Effector memory CD4-positive, alpha-beta T cell (primary cell): ENCODE measurements at places on chromosomes 3 and 15.

DNA sequence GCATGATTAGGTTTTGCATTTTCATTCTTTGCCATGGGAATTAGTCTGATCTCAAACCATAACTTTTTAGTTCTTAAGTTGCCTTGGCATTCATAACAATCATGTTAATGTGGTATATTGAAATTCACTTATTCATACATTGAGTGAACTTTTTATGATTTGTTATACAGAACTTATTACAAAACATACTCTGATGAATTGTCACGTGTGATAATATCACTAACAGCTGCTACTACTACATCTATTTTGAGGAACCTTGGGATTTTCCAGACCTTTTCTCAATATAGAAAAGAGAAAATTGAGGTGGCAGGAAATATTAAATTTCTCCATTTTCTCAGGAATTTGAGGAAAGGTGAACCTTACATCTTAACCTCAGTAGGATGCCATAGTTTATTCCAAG is 9.2 kb downstream of the LXN start:
- H3K27ac ChIP-seq, result no peak overlapping the region
- H3K4me1 ChIP-seq, result no peaks in the 10 kb centered on the region
- no peak for DNase-seq
- H3K36me3 ChIP-seq, result peaks cover 73% of the 10 kb centered on the region
- H3K27me3 ChIP-seq, result no peaks in the 10 kb centered on the region
- no peak overlapping the region for H3K4me3 ChIP-seq

GRCh38 chr15:41473418-41473817 is 20.3 kb upstream of the ITPKA start:
- H3K4me1 ChIP-seq, result no peaks in the 10 kb centered on the region
- no peaks in the 10 kb centered on the region for H3K27me3 ChIP-seq
- H3K36me3 ChIP-seq, result peaks cover 67% of the 10 kb centered on the region
- H3K4me3 ChIP-seq, result no peak overlapping the region

- no peaks in the 10 kb centered on the region for H3K4me1 ChIP-seq
- no peak overlapping the region for H3K4me3 ChIP-seq
- no peak for DNase-seq
- no peak overlapping the region for H3K27ac ChIP-seq
- H3K27me3 ChIP-seq, result no peaks in the 10 kb centered on the region
These were observed 109.1 kb upstream of the DLG1 start for GRCh38 chr3:197407526-197407925.

DNA sequence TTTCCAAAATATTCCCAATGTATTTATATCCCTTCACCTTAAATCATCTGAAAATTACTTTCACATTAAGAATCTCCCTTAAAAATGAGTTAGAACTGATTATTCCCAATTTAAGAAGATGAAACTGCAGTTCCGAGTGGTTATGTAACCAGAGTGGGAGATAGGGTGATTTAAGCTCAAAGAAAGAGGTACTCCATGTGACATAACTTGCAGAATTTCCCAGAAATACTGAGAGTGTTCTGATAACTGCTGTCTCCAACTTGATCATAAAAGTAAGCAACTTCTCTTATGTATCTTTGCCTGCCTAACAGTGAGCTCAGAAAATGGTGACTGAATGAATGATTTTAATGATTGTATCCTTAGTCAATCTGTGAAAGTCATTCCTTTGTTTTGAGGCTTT is 32.3 kb downstream of the ARRDC4 start:
- no peaks in the 10 kb centered on the region for H3K4me1 ChIP-seq
- H3K36me3 ChIP-seq, result no peaks in the 10 kb centered on the region
- H3K27ac ChIP-seq, result no peak overlapping the region
- no peaks in the 10 kb centered on the region for H3K27me3 ChIP-seq

GRCh38 chr3:48057521-48057920 is 41.3 kb upstream of the MAP4 start:
- no peak overlapping the region for H3K4me3 ChIP-seq
- no peaks in the 10 kb centered on the region for H3K27me3 ChIP-seq
- no peak for DNase-seq
- H3K4me1 ChIP-seq, result no peaks in the 10 kb centered on the region

DNA sequence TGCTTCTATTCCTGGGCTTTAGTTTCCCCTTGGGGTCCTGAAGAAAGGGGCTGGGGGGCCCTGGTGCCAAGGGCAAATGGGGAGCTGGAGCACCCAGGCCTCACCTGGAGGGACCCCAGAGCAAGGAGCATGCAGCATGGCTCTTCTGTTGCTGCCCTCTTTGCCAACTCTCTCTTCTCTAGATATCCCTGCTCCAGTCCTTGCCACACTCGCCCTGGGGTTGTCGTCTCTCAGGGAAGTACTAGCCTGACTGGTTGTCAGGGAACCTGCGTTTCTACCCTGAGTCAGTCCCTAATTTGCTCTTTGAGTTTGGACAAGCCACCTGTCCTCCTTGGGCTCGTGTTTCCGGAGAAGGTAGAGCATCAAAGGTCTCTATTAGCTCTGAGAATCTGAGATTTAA is 63.7 kb upstream of the UBE2Q2 start:
- no peaks in the 10 kb centered on the region for H3K4me1 ChIP-seq
- no peaks in the 10 kb centered on the region for H3K27me3 ChIP-seq
- no peaks in the 10 kb centered on the region for H3K36me3 ChIP-seq
- no peak for DNase-seq

- H3K4me1 ChIP-seq, result no peaks in the 10 kb centered on the region
- no peaks in the 10 kb centered on the region for H3K27me3 ChIP-seq
- no peak overlapping the region for H3K27ac ChIP-seq
- no peaks in the 10 kb centered on the region for H3K36me3 ChIP-seq
- no peak for DNase-seq
- H3K4me3 ChIP-seq, result no peak overlapping the region
These were observed 52.2 kb downstream of the C3orf85 start for GRCh38 chr3:109188741-109189140.

GRCh38 chr3:179560791-179561190 is 1.9 kb upstream of the ACTL6A start:
- no peak overlapping the region for H3K4me3 ChIP-seq
- peaks cover 13% of the 10 kb centered on the region for H3K4me1 ChIP-seq
- no peak overlapping the region for H3K27ac ChIP-seq
- no peaks in the 10 kb centered on the region for H3K36me3 ChIP-seq
- DNase-seq, result no peak

DNA sequence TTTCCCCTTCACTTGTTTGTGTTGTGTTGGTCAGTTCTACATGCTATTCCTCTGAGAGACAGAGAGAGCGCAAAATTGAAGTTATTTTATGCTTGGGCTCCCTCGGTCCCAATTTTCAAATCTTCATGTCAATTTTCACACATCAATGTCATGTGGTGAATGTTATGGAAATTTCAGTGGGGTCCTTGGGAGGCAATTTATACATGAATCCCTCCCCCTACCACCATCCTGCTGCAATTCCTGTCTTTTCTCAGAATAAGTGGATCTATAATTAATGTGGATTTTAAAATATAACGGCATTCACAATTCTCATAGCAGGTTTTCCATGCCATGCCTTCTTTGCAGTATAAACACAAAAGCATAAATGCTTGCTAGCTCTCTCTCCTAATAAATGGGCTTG is 499.9 kb downstream of the MCTP2 start:
- no peaks in the 10 kb centered on the region for H3K36me3 ChIP-seq
- no peaks in the 10 kb centered on the region for H3K4me1 ChIP-seq
- DNase-seq, result no peak
- H3K27me3 ChIP-seq, result no peaks in the 10 kb centered on the region

GRCh38 chr3:146133441-146133840 is 27.5 kb downstream of the PLOD2 start:
- no peak overlapping the region for H3K4me3 ChIP-seq
- H3K36me3 ChIP-seq, result no peaks in the 10 kb centered on the region
- no peaks in the 10 kb centered on the region for H3K4me1 ChIP-seq
- H3K27ac ChIP-seq, result no peak overlapping the region
- no peaks in the 10 kb centered on the region for H3K27me3 ChIP-seq
- no peak for DNase-seq

GRCh38 chr3:44516230-44516629 is 38.8 kb upstream of the ZNF445 start:
- H3K36me3 ChIP-seq, result no peaks in the 10 kb centered on the region
- H3K27ac ChIP-seq, result no peak overlapping the region
- H3K4me1 ChIP-seq, result no peaks in the 10 kb centered on the region
- H3K27me3 ChIP-seq, result peaks cover 5% of the 10 kb centered on the region
- DNase-seq, result no peak

- H3K36me3 ChIP-seq, result no peaks in the 10 kb centered on the region
- DNase-seq, result no peak
- H3K4me3 ChIP-seq, result no peak overlapping the region
- no peak overlapping the region for H3K27ac ChIP-seq
- no peaks in the 10 kb centered on the region for H3K27me3 ChIP-seq
These were observed 23.6 kb downstream of the SPTSSB start for GRCh38 chr3:161347726-161348125.

DNA sequence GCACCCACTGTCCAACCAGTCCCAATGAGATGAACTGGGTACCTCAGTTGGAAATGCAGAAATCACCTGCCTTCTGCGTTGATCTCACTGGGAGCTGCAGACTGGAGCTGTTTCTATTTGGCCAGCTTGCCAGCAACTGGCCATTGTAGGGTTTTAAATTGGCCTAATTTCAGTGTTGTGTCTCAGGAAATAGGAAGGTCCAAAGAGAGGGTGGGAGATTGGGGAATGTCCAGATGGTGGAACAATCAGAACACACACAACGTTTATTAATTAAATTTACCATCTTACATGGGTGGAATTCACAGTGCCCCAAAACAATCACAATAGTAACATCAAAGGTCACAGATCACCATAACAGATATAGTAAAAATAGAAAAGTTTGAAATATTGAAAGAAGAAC is 189.5 kb downstream of the ZNF385D start:
- no peaks in the 10 kb centered on the region for H3K36me3 ChIP-seq
- no peak overlapping the region for H3K27ac ChIP-seq
- DNase-seq, result no peak
- no peaks in the 10 kb centered on the region for H3K27me3 ChIP-seq
- H3K4me1 ChIP-seq, result no peaks in the 10 kb centered on the region

- H3K4me3 ChIP-seq, result no peak overlapping the region
- H3K36me3 ChIP-seq, result no peaks in the 10 kb centered on the region
- no peak for DNase-seq
- no peak overlapping the region for H3K27ac ChIP-seq
- no peaks in the 10 kb centered on the region for H3K27me3 ChIP-seq
These were observed 206.3 kb upstream of the KCNMB2 start for GRCh38 chr3:178329936-178330335.

DNA sequence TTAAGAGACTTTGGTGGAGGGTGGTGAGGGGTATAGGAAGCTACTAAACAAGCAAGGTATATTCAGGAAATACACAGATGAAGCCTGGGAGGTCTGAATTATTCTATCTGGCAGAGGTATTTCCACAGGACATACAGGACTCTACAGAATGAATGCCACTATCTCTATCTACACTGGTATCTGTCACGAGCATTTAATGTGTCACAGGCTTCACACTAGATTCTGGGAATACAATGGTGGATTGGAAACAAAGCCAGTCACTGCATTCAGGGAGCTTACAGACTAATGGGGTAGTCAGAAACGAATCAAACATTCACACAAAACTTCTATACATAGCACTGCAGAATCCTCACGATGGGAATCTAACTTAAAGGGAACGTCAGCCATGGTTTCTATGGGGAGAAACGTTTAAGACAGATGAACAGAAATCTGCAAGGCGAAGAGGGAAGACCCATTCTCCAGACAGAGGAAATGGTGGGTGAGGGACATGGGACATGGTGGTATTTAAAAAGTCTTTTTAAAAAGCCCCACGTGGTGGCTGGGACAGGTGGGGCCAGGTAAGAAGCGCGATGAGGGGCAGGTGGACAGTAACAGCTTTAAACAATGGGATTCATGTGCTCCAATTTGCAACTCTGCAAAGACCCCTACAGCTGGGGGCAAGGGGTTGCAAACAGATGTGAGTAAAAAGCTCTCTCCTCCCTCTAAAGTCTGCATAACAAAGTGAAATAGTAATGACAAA is 16.5 kb downstream of the LRIG1 start:
- H3K27ac ChIP-seq, result no peak overlapping the region
- H3K27me3 ChIP-seq, result no peaks in the 10 kb centered on the region
- H3K4me3 ChIP-seq, result no peak overlapping the region
- H3K4me1 ChIP-seq, result peaks cover 46% of the 10 kb centered on the region
- no peaks in the 10 kb centered on the region for H3K36me3 ChIP-seq

DNA sequence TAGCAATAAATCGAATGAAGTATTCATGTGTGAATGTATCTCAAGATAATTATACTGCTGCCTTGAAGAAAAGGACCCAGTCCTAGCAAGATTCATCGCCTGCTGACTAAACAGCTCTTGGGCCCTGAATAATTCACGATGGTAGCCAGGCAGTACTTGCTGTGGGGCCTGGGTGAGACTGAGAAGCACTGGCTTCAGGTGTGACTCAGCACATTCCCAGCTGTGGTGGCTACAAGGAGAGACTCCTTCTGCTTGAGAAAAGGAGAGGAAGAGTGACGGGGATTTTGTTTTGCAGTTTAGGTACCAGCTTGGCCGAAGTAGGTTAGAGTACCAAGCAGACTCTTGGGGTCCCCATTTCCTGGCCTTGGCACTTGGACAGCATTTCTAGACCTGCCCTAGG is 47.6 kb upstream of the CD200R1L start:
- H3K4me3 ChIP-seq, result no peak overlapping the region
- DNase-seq, result no peak
- H3K4me1 ChIP-seq, result no peaks in the 10 kb centered on the region
- no peak overlapping the region for H3K27ac ChIP-seq
- H3K27me3 ChIP-seq, result no peaks in the 10 kb centered on the region
- H3K36me3 ChIP-seq, result no peaks in the 10 kb centered on the region
